ENCODE measurements at places on chromosomes 1 and 21.

GRCh38 chr1:228748029-228748428, 12.8 kb downstream of the RHOU start:
- no peaks in the 10 kb centered on the region for H3K36me3 ChIP-seq
- no peaks in the 10 kb centered on the region for H3K4me1 ChIP-seq
- no peak overlapping the region for H3K4me3 ChIP-seq
- H3K27me3 ChIP-seq = peaks cover 9% of the 10 kb centered on the region
- no peak for DNase-seq

- H3K4me3 ChIP-seq = no peak overlapping the region
- no peak for DNase-seq
- H3K36me3 ChIP-seq = peaks cover 83% of the 10 kb centered on the region
- H3K4me1 ChIP-seq = no peaks in the 10 kb centered on the region
Measured at GRCh38 chr1:15656464-15656863, 27.7 kb upstream of the PLEKHM2 start.

DNA sequence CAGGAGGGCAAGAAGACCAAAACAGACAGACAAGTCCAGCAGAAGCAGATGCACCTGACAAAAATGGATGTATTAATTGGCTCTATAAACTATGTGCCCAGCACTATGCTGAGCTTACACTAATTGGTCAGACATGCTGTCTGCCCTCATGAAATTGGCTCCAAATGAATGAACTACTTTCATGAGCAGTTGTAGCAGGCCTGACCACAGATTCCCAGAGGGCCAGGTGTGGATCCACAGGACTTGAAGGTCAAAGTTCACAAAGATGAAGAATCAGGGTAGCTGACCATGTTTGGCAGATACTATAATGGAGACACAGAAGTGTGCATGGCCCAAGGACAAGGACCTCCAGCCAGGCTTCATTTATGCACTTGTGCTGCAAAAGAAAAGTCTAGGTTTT, 14.5 kb downstream of the SLAMF7 start:
- H3K36me3 ChIP-seq = no peaks in the 10 kb centered on the region
- H3K4me1 ChIP-seq = no peaks in the 10 kb centered on the region
- no peak overlapping the region for H3K27ac ChIP-seq
- H3K27me3 ChIP-seq = peaks cover 10% of the 10 kb centered on the region
- H3K4me3 ChIP-seq = no peak overlapping the region

DNA sequence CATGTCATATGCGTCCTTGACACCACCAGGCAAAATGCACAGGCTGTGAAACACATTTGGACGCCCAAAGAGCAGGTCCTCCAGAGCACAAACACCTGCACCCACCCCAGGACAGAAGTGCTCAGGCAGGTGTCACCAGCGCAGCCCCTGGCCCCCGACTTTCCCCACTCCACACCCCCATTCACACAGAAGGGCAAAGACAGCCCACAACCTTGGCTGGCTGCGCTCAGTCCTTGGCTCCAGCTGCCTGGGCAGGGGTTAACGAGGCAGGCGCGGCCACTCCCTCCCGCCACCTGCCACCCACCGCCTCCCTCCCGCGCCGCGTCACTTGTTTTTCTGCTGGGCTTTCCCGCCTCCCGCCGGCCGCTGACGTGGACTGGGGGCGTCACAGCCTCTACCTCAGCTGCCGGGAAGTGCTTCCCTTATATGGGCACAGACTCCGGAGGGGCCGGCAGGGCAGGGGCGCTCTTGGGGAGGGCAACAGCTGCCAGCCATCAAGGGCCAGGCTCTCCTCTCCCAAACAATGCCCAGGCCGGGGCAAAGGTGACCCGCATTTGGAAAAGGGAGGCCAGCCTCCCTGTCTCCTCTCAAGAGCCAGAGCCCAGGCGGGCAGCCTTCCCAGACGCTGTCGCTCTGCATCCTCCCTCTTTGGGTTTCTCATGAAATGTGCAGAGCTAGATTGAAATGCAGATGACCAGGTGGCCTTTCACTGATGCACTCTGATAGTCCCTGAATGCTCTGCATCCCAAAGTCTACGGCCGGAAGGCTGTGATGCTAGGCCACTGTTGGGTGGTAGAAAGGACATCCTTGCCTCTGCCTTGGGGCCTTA, 14.8 kb upstream of the BTG2 start:
- no peak overlapping the region for H3K4me3 ChIP-seq
- no peaks in the 10 kb centered on the region for H3K27me3 ChIP-seq

DNA sequence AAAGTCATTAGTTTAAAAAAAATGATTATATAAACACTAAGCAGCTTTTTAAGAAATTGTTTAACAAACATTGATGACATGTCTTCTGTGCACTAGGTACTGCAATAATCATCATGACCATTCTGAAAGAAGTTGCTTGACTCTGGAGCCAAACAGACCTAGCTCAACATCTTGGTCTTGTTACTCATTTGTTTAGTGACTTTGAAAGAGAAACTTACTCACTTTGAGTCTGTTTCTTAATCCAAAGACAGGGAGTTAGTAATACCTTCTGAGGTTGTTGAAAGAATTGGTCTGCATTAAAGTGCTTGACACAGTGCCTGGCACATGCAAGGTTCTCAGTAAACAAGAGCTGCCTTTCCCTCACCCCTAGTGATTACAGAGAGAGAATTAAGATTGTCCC, 84.4 kb downstream of the SGIP1 start:
- no peak overlapping the region for H3K4me3 ChIP-seq
- H3K27ac ChIP-seq = no peak overlapping the region
- no peak for DNase-seq

DNA sequence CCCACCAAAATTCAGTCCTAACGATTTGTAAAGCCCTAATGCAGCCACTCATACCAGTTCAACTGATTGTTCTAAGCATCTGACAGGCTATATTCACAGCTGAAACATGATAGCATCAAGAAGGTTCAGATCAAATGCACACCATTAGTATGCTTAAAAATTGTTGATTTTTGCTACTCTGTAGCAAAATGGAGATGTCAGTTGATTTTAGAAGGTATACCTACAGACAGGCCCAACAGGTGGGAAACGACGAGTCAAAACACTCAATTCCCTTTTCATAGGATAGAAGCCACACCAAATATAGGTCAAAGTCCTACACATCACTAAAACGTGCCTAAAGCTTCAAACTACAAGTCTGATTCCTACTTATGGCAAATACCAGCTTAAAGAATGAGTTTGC, 6.7 kb downstream of the SFPQ start:
- H3K27me3 ChIP-seq = no peaks in the 10 kb centered on the region
- no peak overlapping the region for H3K27ac ChIP-seq

GRCh38 chr1:204891860-204892259, 21.2 kb downstream of the NFASC start:
- H3K27me3 ChIP-seq = peaks cover 38% of the 10 kb centered on the region
- no peak overlapping the region for H3K4me3 ChIP-seq
- no peaks in the 10 kb centered on the region for H3K36me3 ChIP-seq
- DNase-seq = no peak
- H3K27ac ChIP-seq = no peak overlapping the region

- DNase-seq = no peak
- no peak overlapping the region for H3K4me3 ChIP-seq
- H3K36me3 ChIP-seq = no peaks in the 10 kb centered on the region
- H3K4me1 ChIP-seq = peaks cover 15% of the 10 kb centered on the region
- H3K27me3 ChIP-seq = no peaks in the 10 kb centered on the region
- H3K27ac ChIP-seq = no peak overlapping the region
Measured at GRCh38 chr1:154896771-154897286, 26.7 kb upstream of the KCNN3 start.

DNA sequence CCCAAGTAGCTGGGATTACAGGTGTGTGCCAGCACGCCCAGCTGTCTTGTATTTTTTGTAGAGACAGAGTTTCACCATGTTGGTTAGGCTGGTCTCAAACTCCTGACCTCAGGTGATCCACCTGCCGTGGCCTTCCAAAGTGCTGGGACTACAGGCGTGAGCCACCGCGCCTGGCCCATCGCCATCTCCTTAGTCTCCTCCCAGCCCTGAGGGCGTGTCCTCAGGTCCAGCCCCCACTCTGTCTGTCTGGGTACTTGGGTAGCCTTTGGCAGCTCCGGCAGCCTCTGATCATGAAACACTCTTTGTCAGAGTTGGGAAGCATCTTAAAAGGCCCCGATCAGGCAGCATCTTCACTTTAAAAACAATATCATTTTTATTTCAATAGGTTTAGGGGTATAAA, 90.3 kb upstream of the DISP3 start:
- no peak overlapping the region for H3K27ac ChIP-seq
- no peak overlapping the region for H3K4me3 ChIP-seq
- no peaks in the 10 kb centered on the region for H3K36me3 ChIP-seq
- DNase-seq = no peak
- H3K4me1 ChIP-seq = no peaks in the 10 kb centered on the region

DNA sequence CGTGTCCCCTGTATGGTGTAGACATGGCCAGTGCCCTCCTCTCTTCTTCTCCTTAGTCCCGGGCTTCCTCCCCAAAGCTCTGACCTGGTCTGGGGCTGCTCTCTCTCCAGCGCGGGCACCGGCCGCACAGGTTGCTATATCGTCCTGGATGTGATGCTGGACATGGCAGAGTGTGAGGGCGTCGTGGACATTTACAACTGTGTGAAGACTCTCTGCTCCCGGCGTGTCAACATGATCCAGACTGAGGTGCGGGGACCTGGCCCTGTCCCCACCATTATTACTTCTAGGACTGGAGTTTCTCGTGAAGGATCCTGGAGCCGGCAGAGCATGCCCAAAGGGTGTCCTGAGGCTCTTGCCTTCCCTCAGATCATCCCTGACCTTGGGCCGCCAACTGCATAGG, 78.9 kb downstream of the PTPRU start:
- no peaks in the 10 kb centered on the region for H3K36me3 ChIP-seq
- peaks cover 70% of the 10 kb centered on the region for H3K27me3 ChIP-seq
- no peak overlapping the region for H3K27ac ChIP-seq
- peaks cover 7% of the 10 kb centered on the region for H3K4me1 ChIP-seq
- no peak for DNase-seq
- H3K4me3 ChIP-seq = no peak overlapping the region
